Activated CD4-positive, alpha-beta T cell treated with anti-CD3 and anti-CD28 coated beads, Interleukin-2, Interleukin-6, amounts not matched to agents 100 ng/mL and 50 ng/mL, durations not matched to agents 16 hours and 8 hours (primary cell): ENCODE measurements at places on chromosomes 3 and 15.

GRCh38 chr3:188194332-188194731 lies 40.4 kb downstream of the LPP start:
- DNase-seq, result no peak

DNA sequence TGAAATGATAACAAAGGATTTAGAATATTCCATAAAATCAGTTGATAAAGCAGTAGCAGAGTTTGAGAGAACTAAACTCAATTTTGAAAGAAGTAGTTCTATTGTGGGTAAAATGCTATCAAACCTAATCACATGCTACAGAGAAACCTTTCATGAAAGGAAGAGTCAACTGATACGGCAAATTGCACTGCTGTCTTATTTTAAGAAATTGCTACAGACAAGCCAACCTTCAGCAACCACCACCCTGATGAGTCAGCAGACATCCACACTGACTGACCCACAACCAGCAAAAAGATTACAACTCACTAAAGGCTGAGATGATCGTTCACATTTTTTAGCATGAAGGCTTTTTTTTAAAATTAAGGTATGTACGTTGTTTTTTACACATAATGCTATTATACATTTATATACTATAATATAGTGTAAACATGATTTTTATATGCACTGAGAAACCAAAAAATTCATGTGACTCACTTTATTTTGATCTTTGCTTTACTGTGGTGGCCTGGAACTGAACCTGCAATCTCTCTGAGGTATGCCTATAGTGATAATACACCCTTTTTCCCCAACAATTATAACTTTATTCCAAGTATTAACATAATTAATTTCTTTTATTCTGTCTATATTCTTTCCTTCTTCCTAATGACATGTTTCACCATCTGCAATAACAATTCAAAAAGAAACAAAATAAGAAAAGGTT lies 109.9 kb downstream of the TBC1D5 start:
- peak; percentile 41 for DNase-seq

DNA sequence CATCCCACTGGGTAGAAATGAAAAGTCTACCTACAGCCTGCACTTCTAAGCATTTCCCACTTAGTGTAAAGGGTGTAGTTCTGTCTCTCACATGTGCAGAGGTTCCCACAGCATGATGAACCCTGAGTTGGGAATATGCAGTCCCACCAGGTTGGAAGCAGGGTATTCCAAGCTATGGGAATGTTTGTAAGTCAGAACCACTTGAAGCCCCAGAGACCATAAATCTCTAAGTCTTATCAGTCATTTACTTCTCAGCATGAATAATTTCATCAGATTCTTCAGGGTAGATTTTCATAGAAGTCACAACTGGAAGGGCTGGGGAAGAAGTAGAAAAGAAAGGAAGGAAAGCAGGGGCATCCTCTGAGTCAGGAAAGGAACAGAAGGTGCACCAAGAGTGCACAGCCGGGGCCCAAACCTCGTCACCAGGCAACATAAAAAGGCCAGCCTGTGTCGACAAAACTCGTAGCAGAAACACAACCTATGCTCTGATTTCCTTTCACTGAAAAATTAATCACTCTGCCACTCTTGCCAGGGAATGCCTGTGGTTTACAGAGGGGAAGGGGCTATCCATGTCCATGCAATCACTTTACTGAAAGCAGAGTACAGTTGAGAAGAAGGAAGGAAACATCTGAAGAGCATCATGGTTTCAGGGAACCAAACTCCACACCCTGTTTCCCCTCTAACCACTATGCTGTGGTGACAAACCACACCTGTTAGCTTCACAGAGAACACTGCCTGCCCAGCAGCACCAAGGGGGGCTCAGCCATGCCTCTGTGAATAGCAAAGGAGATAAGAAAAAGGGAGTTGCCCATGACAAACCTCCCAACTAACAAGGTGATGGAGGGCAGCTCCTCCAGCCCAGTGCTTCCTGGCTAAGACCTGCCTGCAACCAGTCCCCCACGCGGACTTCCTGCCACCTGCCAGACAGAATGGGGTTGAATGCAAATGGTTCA lies 40.5 kb downstream of the SH3BP5 start:
- peak; percentile 78 for DNase-seq

GRCh38 chr15:66646799-66647198 lies 55.2 kb upstream of the SMAD6 start:
- no peak for DNase-seq

- no peak for DNase-seq
Observed at GRCh38 chr15:46872981-46873330, 844.3 kb upstream of the SEMA6D start.

- DNase-seq, result peak; percentile 23
Observed at GRCh38 chr15:38455092-38455491, 1.2 kb downstream of the FAM98B start.

DNA sequence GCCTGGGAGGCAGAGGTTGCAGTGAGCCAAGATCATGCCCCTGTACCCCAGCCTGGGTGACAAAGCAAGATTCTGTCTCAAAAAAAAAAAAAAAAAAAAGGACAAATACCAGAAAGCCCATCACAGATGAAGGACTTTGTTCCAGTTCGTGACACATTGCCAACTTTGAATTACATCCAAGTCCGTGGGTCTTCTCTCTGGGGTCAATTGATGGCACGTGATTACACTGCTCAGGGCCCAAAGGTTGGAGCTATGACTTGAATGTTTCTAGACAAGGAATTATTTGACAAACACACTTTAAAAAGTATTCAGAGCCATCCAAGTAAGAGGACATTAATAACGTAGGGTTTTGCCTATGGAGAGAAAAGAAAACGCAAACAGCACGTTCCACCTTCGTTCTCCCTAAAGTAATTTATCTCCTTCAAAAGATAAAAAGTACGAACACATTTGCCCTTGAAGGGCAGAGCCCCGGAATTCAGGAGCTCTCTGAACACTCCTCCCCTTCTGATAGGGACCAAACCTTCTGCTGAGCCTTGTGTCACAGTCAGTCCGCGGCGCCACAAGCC lies 31.3 kb upstream of the ST3GAL6 start:
- no peak for DNase-seq

DNA sequence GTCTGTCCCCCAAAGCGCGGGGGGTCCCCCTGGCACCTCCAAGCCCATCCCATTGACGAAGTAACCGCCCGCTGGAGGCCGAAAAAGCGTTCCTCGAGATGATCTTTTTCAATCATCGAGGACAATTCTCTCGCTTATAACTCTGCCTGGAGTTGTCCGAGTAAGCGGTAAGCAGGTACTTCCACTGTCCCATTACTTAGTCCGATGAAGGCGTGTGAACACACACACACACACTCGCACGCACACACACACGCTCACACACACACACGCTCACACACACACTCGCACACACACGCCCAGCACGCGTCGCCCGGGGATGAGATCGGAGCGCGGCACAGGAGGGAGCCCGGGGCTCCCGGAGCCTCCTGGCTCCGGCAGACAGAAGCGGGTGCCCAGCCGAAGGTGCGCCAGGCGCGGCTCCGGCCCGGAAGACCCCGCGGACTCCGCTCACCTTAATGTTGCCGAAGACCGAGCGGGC lies 430 bp downstream of the SLCO2A1 start:
- no peak for DNase-seq

GRCh38 chr3:34938784-34939183 lies 700.5 kb upstream of the ARPP21 start:
- no peak for DNase-seq

GRCh38 chr3:150740733-150741496 lies 22.1 kb downstream of the SIAH2 start:
- peak; percentile 61 for DNase-seq

- DNase-seq, result no peak
Observed at GRCh38 chr3:129536374-129536667, 6.7 kb upstream of the H1-8 start.

GRCh38 chr3:40336101-40336500 lies 26.6 kb downstream of the EIF1B start:
- DNase-seq, result no peak

DNA sequence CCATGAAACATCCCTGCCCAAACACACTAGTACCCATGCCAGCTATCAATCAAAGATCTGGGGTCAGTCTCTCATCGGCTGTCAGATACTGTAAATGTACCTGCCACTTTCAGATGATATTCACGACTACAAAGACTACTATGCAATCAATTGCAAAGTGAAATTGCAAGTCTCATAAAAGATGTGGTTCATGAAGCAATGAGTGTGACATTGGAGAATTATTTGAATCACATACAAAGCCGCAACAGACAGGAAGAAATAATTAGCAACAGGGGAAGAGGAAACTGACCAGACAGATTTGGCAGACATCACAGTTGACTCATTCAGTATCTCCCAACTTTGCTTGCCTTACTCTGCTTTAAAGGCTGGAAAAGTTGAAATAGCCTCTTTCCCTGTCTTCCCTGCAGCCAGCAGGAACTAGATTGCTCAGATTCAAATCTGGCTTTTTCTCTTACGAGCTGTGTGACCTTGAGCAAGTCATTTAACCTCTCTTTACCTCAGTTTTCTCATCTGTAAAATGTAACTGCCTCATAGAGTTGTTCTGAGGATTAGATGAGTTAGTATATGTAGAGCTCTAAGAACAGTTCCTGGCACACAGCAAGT lies 95.7 kb upstream of the C3orf80 start:
- peak; percentile 52 for DNase-seq

DNA sequence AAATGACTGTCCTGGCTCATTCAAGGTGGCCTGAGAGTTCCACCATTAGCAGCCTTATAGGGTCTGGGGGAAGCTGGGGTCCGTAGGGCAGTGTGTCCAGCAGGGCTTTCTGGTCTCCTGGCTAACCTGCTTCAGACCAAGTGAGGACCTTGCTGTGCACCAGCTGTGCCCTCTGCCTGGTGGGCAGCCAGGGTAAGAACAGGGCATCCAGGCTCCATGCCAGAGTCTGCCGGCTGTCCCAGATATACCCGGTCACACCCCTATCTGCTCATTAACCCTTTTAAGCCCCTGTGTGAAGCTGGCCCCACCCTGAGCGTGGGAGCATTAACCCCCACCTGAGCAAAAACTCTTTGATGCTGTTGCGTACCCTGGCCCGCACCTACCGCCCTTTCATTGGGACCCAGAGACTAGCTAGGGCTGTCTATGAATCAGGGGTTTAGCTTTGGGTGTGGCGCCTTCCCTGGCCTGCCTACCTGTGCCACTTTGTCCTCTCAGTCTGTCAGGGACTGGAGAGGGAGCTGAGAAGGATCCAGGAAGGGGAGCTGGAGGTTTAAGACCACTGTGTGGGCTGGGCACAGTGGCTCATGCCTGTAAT lies 17.6 kb downstream of the SEMA3F start:
- no peak for DNase-seq

- no peak for DNase-seq
Observed at GRCh38 chr3:114428044-114428595, 134.3 kb downstream of the TIGIT start.

- no peak for DNase-seq
Observed at GRCh38 chr3:111800472-111800871, 58.6 kb upstream of the PHLDB2 start.

GRCh38 chr3:195204360-195205163 lies 66.4 kb downstream of the XXYLT1 start:
- DNase-seq, result no peak

DNA sequence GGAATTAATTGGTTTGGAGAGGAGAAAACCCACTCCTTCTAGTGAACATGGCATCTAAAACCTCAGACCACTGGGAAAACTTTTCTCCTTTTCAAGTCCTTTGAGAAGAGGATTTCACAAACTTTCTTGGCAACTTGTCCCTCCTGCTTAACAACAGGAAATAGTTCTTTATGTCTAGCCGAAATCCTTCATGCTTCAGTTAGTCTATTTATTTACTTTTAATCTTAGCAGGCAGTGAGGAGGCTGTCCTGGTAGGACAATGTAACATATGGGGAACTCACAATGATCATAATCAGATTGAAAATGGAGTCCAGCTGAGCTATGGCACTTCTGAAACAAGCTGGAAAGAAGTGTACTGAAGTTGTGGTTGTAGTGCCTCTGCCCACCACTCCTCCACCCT lies 50.6 kb downstream of the KY start:
- DNase-seq, result no peak

- DNase-seq, result no peak
Observed at GRCh38 chr3:97010881-97011657, 196.7 kb downstream of the EPHA6 start.

DNA sequence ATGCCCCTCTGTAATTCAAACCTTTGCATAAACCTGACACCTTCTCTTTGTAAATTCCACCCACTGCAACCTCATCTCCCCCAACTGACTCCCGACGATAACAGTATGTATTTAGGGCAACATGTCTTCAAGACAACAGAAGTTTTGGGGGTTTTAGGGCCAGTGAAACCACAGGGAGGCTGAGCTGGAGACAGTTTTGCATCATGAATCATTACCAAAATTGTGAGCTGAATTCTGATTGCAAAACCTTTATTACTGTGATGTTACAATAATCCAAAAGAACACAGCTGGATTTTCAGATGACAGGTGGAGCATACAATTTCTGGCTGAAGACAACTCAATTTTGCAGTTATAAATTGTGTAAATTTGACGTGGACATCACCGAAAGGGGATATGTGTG lies 281.3 kb upstream of the TTC14 start:
- DNase-seq, result no peak

DNA sequence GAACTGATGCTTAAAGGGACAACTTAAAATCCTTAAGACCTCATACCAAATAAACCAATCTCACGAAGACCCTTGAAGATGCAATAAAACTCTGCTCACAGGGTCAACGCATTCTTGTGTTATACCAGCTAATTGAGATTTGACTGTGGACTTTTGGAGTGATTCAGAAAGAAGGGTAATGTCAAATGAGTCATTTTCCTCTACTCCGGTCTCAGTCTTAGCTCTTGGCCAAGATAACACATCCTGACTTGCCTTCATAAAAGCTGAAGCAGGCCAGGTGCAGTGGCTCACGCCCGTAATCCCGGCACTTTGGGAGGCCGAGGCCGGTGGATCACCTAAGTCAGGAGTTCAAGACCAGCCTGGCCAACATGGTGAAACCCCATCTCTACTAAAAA lies 3.8 kb downstream of the PKM start:
- DNase-seq, result peak; percentile 88
